ENCODE measurements at places on chromosomes 2 and 18. TPM values are rescaled to one million over a fixed set of nuclear protein-coding genes. Genes with fewer than 3 reads are reported as not detected.

Gene REG3A
- not detected for total RNA-seq

Gene TNFRSF11A
- 0.46 TPM for total RNA-seq

Gene CCDC74B
- 9.2 TPM for total RNA-seq

Gene KLHL30
- not detected for total RNA-seq

Gene DOK1
- total RNA-seq, result 5.3 TPM

Gene IL36B
- not detected for total RNA-seq

Gene KCNG2
- 0.69 TPM for total RNA-seq

Gene GKN1
- not detected for total RNA-seq

Gene PLA2R1
- total RNA-seq, result 7.2 TPM

Gene MBP
- 60.4 TPM for total RNA-seq

Gene DLX1
- total RNA-seq, result 30.9 TPM

Gene REG3G
- not detected for total RNA-seq
